ENCODE measurements at places on chromosomes 7 and 10.

DNA sequence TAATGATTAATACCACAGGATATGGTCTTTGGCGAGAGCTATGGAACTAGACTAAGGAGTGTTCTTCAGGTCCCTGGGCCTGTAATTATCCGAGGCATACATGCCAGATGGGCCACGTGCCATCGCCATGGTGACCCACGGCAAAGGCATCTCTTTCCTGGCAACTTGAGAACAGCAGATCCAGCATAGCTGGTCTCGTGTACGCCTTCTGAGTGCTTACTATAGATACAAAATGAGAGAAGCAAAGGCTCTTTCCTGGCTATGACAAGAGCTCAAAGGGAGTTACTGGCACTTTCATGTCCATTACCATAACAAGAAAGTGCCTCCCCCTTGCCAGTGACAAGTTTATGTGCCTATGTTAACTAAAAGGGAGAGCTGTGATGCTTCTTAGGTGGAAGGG lies 26.0 kb upstream of the GLI3 start:
- DNase-seq = no peak

DNA sequence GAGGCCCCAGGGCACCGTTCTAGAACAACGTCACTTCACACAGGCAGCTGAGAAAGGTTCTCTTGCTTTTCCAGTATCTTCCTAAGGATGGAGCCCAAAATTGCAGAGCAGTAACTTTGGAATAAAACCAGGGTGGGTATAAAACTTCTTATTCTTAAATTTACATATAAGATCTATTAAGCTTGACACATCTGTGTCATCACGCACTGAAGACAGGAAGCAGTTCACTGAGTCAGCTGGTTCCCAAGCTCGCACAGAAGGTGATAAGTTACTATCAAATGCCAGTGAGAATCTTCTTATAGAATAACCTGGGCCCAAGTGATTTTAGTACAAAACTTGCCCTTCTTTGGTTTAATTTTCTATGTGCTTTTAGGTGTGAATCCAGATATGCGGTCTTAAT lies 70.2 kb downstream of the RABGEF1 start:
- no peak for DNase-seq

DNA sequence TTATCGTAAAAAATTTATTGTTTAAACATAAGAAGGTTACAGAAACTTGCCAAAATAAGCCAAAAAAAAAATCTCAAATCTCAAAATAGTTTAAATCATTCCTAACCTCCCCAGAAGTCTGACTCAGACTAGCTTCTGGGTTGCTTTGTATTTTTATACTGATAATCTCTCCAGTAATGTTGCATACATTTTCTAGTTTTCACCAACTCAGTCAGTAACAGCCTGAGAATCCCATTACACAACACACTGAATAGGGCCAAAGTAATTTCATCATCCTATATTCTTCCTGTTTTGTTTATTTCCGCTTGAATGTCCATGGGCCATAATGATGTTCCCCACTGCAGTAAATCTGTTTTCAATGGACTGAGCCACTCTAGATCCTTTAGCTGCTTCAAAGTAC lies 478.5 kb downstream of the GPAM start:
- no peak for DNase-seq

DNA sequence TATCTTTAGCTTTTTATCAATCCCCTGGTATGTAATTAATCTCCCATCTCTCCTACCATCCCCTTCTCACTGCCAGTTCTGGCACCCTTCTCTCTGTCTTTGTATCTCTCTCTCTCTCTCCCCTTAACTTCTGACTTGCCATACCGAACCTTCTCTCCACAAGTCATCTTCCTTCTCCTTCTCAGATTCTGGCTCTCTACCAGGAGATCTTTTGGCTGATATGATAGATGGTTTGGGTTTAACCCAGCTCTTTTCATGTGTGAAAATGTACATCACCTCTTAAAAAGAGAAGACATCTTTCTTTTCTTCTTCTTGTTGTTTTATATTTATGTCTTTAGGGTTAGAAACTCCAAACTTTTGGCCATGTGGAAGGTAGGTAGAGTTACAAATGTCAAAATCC lies 196.7 kb downstream of the HGF start:
- no peak for DNase-seq

DNA sequence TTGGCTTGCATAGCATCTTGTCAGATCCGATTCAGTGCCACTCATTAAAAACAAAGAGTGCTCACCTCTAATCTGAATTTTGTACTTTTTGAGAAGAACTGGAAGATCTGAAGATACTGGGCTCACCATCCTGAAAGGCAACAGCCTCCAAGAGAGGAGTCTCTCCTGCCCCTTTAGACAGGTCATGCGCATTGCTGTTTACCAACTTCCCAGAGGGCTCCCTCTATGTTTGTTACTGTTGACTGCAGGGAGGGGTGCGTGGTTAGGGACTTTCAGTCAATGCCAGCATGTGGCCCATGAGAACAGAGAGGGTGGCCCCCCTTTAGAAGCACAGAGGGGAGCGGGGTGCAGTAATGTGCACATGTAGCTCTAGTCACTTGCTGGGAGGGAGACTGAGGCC lies 33.2 kb upstream of the CABCOCO1 start:
- no peak for DNase-seq

DNA sequence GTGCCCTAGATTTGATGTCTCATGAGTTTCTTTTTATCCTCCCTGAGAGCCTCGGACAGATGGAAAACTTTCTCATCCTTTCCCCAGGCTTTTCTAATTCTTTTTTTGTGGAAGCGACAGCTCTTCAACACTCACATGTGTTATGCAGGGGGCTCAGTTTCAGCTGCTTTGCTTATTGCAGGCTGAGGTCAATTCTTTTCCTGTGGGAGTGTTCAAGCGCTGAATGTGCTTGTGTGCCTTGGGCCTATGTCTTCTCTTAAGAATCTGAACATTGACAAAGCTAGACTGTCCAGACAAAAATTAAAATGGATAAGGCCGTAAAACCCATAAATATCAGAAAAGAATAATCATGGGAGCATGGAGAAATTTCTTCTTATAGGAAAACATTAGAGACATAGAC lies 125.2 kb upstream of the STEAP4 start:
- no peak for DNase-seq

DNA sequence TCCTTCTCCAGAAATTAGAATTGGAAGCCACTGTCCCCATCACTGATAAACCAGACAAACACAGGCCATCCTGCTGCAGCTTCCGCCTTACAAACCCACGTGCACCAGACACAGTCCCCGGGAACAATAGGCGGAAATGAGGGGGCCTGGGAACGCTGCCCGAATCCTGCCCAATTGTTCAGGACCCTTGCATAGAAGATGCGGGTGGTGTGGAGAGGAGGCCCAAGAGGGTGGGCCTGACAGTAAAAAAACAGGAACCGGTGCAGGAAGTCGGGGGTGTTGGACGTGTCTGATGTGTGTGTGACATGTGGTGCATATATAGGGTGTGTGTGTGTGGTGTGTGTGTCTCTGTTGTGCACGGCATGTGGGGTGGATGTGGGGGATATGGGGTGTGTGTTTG lies 26.5 kb upstream of the CHST15 start:
- no peak for DNase-seq

- DNase-seq = no peak
Observed at GRCh38 chr7:155356323-155357105, 58.8 kb downstream of the INSIG1 start.

DNA sequence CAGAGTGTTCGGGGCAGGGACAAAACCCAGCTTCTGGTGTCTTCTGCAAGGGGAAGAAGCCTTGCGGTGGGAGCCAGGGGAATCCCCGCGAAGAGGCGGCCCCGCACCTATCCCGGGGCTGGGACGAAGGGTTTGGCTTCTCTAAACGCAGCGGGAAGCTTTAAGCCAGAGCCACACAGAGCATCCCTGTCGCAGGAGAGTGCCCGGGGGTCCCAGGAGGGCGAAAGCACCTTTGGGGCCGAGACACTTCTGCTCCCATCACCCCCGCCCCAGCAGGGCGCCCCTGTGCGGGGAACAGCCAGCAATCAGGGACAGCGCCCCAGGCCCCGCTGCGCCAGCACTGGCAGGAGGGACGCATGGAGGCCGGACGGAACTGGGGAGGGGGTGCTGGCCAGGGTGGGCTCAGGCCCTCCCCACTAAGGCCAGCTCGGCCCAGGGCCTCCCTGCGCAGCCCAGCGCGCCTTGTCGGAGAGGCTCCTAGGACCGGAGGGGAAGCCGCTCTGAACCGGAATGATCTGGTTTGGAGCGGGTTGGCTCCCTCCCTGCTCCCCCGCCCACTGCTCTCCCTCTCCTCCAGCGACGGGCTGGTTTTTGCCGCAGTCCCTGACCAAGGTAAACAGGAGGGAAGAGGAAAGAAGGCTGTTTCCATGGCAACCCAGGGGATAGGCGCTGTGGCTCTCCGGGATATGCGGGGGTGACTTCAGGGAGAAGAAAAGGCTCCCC lies 63.9 kb downstream of the TMEM209 start:
- no peak for DNase-seq

- DNase-seq = no peak
Observed at GRCh38 chr7:157194948-157195347, 56.2 kb downstream of the UBE3C start.

DNA sequence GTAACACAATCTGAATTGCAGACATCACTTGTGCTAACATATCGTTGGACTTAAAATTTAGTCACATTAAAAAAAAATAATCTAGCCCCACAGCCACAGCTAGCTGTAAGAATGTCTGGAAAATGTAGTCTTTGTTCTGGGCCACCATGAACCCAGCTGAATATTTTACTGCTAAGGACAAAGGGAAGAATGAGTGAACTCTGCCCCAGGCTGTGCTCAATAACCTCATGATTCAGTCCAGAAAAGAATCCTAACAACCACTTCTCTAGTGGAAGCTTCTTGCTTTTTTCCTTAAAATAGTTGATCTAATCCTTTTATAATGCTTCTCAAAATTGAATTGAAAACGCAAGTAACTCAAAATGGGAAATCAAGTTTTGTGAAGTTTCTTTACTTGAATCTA lies 25.6 kb upstream of the SOSTDC1 start:
- DNase-seq = no peak

DNA sequence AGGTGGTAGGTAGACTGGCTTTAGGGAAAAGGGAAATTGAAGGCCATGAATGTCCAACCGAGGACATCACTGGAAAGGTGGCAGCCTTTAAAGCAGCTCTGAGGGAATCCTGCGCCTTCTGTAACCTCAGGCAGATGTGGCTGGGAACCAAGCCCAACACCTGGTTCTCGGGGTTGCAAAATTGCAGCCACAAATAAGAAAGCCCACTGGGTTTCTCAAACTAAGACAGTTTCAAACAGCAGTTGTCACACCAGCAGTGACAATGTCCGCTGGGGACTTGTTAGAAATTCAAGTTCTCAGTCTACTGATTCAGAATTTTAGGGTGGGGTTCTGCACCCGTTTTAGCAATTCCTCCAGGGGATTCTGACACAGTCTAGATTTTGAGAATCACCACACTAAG lies 42.7 kb upstream of the STEAP1B start:
- no peak for DNase-seq

GRCh38 chr7:5403442-5403841 lies 20.2 kb downstream of the TNRC18 start:
- no peak for DNase-seq
